Osteocyte (in vitro differentiated cells): ENCODE measurements at places on chromosomes 7 and 10. TPM values are rescaled to one million over a fixed set of nuclear protein-coding genes. Genes with fewer than 3 reads are reported as not detected.
A peak's percentile ranks its signal among the peaks of the same experiment; 100 is the strongest.

DNA sequence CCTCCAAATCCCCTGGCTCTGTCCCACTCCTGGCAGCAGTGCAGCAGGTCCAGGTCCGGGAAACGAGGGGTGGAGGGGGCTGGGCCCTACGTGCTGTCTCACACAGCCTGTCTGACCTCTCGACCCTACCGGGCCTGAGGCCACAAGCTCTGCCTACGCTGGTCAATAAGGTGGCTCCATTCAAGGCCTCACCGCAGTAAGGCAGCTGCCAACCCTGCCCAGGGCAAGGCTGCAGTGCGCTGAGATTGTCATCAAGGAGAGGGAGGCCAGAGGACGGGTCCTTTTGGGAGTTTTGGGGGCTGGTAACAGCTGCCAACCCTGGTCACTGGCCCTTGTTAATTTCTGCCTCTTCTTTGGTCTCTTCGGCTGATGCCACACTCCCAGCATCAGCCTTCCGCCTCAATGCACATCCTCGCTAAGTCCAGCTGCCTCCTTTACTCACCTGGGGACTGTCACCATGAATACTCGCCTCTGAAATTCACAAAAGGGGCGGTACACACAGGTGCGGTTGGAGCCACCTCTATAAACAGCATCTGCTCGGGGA lies 3.5 kb downstream of the EPO start:
- no peak overlapping the region for H3K27ac ChIP-seq
- peaks cover 27% of the 10 kb centered on the region for H3K4me1 ChIP-seq
- H3K27me3 ChIP-seq, result peaks cover 29% of the 10 kb centered on the region
- no peaks in the 10 kb centered on the region for H3K36me3 ChIP-seq
- H3K4me3 ChIP-seq, result no peak overlapping the region
- DNase-seq, result no peak

GRCh38 chr10:129509835-129510234 lies 42.8 kb downstream of the MGMT start:
- no peak overlapping the region for H3K4me3 ChIP-seq
- H3K27me3 ChIP-seq, result no peaks in the 10 kb centered on the region
- no peak overlapping the region for H3K27ac ChIP-seq

DNA sequence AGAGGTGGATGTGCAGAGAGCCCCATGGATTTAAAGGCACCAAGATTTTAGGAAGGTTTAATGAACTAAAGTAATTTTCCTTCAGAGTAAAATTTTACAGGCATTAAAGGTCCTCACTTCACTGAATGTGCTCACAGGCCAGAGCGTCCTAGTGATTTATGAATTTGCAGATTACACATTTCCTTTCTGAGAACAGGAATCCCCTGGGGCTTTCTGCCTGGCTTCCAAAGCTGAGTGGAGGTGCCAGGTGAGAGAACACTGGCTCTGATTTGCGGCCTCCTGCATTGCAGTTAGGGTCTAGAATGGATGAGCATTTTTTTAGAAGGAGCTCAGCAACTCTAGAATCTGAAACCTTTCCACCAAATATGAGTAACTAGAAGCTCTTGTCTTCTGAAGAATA lies 194.3 kb downstream of the SORCS3 start:
- H3K4me3 ChIP-seq, result no peak overlapping the region
- H3K27me3 ChIP-seq, result no peaks in the 10 kb centered on the region
- no peaks in the 10 kb centered on the region for H3K4me1 ChIP-seq
- H3K27ac ChIP-seq, result no peak overlapping the region

DNA sequence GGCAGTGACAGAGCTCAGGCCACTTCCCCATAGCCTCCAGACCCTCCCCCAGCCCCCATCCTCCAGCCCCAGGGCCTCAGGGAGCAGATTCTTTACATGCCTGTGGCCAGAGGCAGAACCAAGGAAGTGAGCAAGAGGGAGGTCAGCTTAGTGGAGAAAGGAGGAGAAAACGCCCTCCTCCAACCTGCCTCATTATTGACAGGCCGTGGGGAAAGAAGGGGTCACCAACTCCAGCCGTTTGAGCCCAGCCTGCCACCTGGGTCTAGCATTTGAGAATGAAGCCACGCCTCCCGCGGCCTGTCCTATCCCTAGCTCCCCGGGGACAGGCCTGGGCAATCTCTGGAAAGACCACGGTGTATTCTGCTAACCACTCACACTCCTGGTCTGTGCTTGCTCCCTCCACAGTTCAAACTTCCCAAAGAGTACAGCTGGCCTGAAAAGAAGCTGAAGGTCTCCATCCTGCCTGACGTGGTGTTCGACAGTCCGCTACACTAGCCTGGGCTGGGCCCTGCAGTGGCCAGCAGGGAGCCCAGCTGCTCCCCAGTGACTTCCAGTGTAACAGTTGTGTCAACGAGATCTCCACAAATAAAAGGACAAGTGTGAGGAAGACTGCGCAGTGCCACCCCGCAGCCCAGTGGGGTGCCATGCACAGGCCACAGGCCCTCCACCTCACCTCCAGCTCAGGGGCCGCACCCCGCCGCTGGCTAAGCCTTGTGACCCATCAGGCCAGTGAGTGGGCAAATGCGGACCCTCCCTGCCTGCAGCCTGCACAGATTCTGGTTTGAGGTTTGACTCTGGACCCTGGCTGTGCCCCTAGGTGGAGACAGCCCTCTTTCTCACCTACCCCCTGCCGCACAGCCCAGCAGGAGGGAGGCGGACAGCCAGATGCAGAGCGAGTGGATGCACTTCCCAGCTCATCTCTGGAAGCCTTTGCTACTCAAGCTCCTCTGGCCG lies 14.3 kb upstream of the TRIM8 start:
- no peaks in the 10 kb centered on the region for H3K27me3 ChIP-seq
- no peak for DNase-seq
- H3K27ac ChIP-seq, result peak overlapping the region; percentile 97
- H3K36me3 ChIP-seq, result peaks cover under 1% of the 10 kb centered on the region

DNA sequence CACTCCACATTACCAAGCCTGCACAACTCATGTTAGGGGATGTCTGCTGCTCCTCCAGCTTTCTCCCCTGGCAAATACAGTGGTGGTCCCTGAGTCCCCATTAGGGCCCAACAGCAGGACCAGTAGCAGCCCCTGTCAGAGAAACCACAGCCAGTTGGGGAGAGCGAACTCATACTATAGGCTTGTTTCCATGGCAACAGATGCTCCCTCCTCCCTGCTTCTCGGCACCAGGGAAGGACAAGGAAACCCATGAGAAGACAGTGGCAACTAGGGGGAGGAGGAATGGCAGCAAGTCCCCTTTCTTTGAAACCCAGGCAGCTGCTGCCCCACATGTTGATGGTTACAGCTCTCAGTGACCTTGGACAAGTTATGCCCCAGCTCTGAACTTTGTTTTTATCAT lies 326.4 kb downstream of the KCNMA1 start:
- DNase-seq, result no peak
- no peak overlapping the region for H3K27ac ChIP-seq
- H3K36me3 ChIP-seq, result no peaks in the 10 kb centered on the region
- H3K4me1 ChIP-seq, result peaks cover 6% of the 10 kb centered on the region
- no peak overlapping the region for H3K4me3 ChIP-seq

- no peak overlapping the region for H3K27ac ChIP-seq
- H3K4me3 ChIP-seq, result no peak overlapping the region
- no peaks in the 10 kb centered on the region for H3K36me3 ChIP-seq
- H3K4me1 ChIP-seq, result no peaks in the 10 kb centered on the region
- no peaks in the 10 kb centered on the region for H3K27me3 ChIP-seq
Observed at GRCh38 chr10:43774234-43774769, 125.6 kb upstream of the ZNF32 start.

DNA sequence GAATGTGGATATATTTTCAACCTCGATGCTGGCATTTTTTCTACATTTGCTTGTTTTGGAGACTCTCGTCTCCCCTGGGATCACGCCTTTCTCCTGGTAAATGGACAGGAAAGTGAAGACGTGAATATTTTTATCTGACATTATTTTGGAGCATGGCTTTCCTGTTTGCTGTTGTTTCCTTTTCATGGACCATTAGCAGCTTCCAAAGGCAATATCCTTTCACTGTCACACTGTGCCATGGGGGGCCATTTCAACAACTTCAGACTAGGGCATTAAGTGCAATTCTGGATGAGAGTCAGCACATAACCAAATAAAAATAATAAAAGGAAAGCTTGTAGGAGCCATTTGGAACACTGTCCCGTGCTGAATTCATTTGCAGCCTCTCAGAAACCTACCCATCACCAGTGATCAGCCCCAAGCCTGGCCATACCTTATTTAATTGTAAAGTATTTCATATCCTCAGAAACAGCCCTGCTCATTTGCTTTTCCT lies 75.9 kb upstream of the NEUROD6 start:
- DNase-seq, result no peak
- no peaks in the 10 kb centered on the region for H3K36me3 ChIP-seq
- no peak overlapping the region for H3K4me3 ChIP-seq
- peaks cover 4% of the 10 kb centered on the region for H3K4me1 ChIP-seq
- no peak overlapping the region for H3K27ac ChIP-seq

GRCh38 chr10:59649606-59650346 lies 59.9 kb downstream of the SLC16A9 start:
- peaks cover 4% of the 10 kb centered on the region for H3K36me3 ChIP-seq
- no peaks in the 10 kb centered on the region for H3K27me3 ChIP-seq
- no peak overlapping the region for H3K27ac ChIP-seq
- no peak overlapping the region for H3K4me3 ChIP-seq
- H3K4me1 ChIP-seq, result peaks cover 4% of the 10 kb centered on the region

- H3K27ac ChIP-seq, result no peak overlapping the region
- no peak overlapping the region for H3K4me3 ChIP-seq
- H3K4me1 ChIP-seq, result peaks cover 7% of the 10 kb centered on the region
- H3K36me3 ChIP-seq, result no peaks in the 10 kb centered on the region
- H3K27me3 ChIP-seq, result no peaks in the 10 kb centered on the region
Observed at GRCh38 chr10:75097666-75098285, 13.7 kb upstream of the SAMD8 start.

GRCh38 chr7:18541181-18541870 lies 45.8 kb downstream of the HDAC9 start:
- H3K27ac ChIP-seq, result peak overlapping the region; percentile 68

GRCh38 chr7:35694161-35694783 lies 663 bp downstream of the HERPUD2 start:
- H3K4me1 ChIP-seq, result peaks cover 68% of the 10 kb centered on the region
- H3K27me3 ChIP-seq, result no peaks in the 10 kb centered on the region
- no peak for DNase-seq

DNA sequence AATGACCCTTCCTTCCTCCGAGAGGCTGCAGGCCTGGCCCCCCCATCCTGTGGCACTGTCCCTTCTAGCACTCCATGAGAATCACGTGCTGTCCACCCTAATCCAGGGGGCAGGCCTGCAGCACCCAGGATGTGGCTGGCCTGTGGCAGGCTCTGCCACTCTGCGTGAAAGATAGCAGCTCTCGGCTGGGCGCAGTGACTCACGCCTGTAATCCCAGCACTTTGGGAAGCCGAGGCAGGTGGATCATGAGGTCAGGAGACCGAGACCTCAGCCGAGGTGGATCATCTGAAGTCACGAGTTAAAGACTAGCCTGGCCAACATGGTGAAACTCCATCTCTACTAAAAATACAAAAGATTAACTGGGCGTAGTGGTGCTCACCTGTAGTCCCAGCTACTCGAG lies 18.9 kb upstream of the LFNG start:
- H3K4me3 ChIP-seq, result no peak overlapping the region
- H3K4me1 ChIP-seq, result peaks cover 3% of the 10 kb centered on the region
- no peaks in the 10 kb centered on the region for H3K36me3 ChIP-seq
- DNase-seq, result no peak
- no peak overlapping the region for H3K27ac ChIP-seq
- peaks cover 2% of the 10 kb centered on the region for H3K27me3 ChIP-seq

GRCh38 chr7:38518541-38518940 lies 112.6 kb downstream of the AMPH start:
- no peaks in the 10 kb centered on the region for H3K36me3 ChIP-seq
- H3K4me1 ChIP-seq, result peaks cover 10% of the 10 kb centered on the region
- H3K27me3 ChIP-seq, result no peaks in the 10 kb centered on the region
- no peak overlapping the region for H3K4me3 ChIP-seq
- DNase-seq, result no peak

GRCh38 chr10:4633776-4634175 lies 192.2 kb upstream of the AKR1E2 start:
- H3K4me1 ChIP-seq, result no peaks in the 10 kb centered on the region
- no peak overlapping the region for H3K4me3 ChIP-seq
- no peaks in the 10 kb centered on the region for H3K36me3 ChIP-seq
- H3K27me3 ChIP-seq, result no peaks in the 10 kb centered on the region
- no peak overlapping the region for H3K27ac ChIP-seq

DNA sequence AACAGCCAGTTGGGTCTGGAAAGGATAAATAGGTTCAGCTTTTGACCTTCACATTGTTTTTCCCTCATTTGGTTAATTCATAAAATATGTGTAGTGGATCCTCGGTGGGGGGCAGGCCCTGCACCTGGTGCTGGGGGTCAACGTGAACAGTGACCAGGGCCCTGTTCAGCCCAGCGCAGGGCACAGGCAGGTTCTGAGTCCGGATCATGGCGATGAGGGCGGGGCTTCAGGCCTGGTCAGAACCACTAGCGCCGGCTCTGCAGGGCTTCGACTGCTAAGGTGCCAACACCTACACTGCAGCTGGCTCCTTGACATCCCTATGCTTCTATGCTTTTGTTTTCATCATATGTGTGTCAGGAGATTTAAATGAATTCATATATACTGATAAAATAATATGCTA lies 177.7 kb downstream of the CXCL12 start:
- no peak overlapping the region for H3K4me3 ChIP-seq
- H3K27me3 ChIP-seq, result peaks cover 51% of the 10 kb centered on the region
- H3K27ac ChIP-seq, result no peak overlapping the region
- no peaks in the 10 kb centered on the region for H3K4me1 ChIP-seq
- H3K36me3 ChIP-seq, result no peaks in the 10 kb centered on the region
- no peak for DNase-seq

DNA sequence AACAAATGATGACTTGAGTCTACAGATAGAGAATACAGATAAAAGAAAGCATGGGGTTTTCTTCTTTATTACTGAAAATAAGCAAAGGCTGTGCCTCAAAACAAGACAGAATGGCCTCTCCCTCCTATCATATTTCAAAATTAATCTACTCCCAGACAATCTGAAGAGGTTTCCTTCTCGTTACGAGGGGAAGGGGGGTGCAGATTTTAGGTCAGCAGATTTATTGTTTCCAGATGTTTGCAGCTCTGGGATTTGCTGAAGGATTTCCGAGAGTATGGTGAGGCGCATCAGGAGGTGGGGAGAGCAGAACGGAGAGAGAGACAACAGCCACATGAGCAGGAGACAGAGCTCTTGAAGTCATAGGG lies 89.8 kb downstream of the KIAA1549 start:
- no peak for DNase-seq
- peak overlapping the region; percentile 98 for H3K27ac ChIP-seq
- H3K4me1 ChIP-seq, result peaks cover 45% of the 10 kb centered on the region
- H3K36me3 ChIP-seq, result peaks cover 19% of the 10 kb centered on the region
- no peaks in the 10 kb centered on the region for H3K27me3 ChIP-seq

DNA sequence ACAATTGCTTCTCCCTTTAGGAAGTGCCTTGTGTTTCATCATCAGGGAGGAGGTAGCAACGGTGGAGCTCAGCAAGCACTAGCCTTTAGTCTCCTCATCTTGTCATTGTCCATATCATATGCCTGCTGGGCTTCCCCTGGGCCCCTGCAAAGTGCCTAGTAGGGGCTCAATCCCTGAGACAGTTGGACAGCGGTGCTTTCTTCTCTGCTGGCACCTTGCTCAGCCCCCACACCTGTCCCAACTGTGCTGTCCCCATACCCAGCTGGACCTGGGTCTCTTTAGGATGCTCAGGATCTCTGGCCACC lies 5.5 kb downstream of the SMARCD3 start:
- H3K4me3 ChIP-seq, result no peak overlapping the region
- peak overlapping the region; percentile 8 for H3K27ac ChIP-seq
- H3K4me1 ChIP-seq, result peaks cover 35% of the 10 kb centered on the region

- H3K4me1 ChIP-seq, result no peaks in the 10 kb centered on the region
- H3K4me3 ChIP-seq, result no peak overlapping the region
- no peaks in the 10 kb centered on the region for H3K27me3 ChIP-seq
- H3K27ac ChIP-seq, result no peak overlapping the region
Observed at GRCh38 chr10:51144161-51144781, 70.0 kb downstream of the PRKG1 start.

Gene TMEM196
- not detected in 2 replicates for total RNA-seq

Gene HECW1
- 0.16 TPM in 1 of 2 replicates, not detected in the other for total RNA-seq

Gene INA
- total RNA-seq, result 2.4 and 2.5 TPM in 2 replicates

Gene DOCK4
- 44.1 and 44.9 TPM in 2 replicates for total RNA-seq
